ENCODE measurements at places on chromosomes 1 and 21. TPM values are rescaled to one million over a fixed set of nuclear protein-coding genes. Genes with fewer than 3 reads are reported as not detected.
A peak's percentile ranks its signal among the peaks of the same experiment; 100 is the strongest.

The LPAR3 gene
- 1.3 TPM for total RNA-seq

The GOLT1A gene
- total RNA-seq: not detected

The ISG15 gene
- 77.9 TPM for total RNA-seq

The TP73 gene
- total RNA-seq: not detected

The NPHS2 gene
- not detected for total RNA-seq

The SH2D2A gene
- 0.48 TPM for total RNA-seq

- no peak for DNase-seq
Measured at GRCh38 chr1:53653631-53654030, 85.3 kb downstream of the GLIS1 start.

- DNase-seq: no peak
Measured at GRCh38 chr1:228882771-228883450, 147.6 kb downstream of the RHOU start.

- DNase-seq: no peak
Measured at GRCh38 chr1:223257856-223258550, 106.0 kb downstream of the SUSD4 start.

DNA sequence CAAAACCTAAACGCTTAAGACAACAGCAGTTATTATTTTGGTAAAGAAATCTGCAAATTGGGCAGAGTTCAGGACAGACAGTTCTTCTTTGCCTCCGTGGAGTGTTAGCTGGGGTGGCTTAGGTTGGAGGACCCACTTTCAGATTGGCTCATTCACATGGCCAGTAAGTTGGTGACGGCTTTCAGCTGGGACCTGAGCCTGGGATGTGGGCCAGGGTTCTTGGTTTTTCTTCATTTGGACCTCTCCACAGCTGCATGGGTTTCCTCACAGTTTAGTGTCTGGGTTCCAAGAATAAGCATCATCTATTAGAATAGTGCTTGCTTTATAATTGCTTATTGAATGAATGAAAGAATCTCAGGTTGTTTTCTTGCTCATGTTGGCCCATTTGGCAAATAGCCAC lies 72.2 kb downstream of the ATF6 start:
- DNase-seq: no peak

DNA sequence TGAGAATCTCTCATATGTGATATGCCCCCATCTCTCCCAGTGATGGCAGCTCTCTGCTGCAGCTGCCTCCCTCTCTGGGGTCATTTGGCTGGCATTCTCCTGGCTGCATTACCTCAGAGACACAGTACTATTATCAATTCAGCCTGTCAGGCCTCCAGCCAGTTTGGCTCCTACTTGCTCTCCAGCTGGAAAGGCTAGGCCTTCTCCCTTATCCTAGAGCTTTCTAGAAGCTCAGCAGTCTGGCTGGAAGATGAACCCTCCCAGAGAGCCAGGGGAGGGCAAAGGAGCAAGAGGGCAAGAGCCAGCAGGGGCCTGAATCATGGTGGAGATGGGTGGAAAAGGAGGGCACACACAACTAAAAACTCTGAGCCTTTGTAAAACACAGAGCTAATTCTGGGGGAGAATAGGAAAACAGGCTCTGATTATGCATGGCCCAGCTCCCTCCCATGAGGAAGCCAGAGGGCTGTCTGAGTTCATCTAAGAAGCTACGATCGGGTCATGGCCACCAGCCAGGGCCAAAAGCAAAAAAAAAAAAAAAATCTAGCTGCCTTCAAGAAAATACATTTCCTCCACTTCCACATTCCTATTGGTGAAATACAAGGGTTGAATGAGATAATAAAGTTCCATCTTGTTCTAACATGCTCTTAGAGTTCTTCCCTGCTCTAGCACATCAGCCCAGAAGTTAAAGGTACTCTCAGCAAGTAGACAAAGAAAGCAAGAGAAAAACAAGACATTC lies 8.8 kb downstream of the LAMB3 start:
- DNase-seq: peak; percentile 49

GRCh38 chr1:172321451-172321850 lies 99.0 kb upstream of the C1orf105 start:
- DNase-seq: peak; percentile 85

GRCh38 chr1:222123111-222123510 lies 381.2 kb upstream of the DUSP10 start:
- DNase-seq: no peak

DNA sequence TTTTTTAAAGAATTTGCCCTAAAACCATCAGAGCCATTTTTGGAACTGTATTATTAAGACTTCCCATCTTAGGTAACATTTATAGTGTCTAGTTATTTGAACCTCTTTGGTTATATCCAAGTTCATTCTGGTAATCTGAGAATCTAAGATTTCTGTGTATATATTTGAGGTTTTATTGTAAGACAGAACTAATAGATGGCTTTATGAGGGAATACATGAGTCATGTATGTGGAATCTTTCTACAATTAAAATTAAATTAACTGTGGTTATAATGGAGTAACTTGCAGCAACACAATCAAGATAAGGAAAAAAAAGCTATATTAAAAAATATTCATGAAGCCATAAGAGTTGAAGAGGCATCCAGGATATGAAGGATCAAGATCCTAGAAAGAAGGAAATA lies 92.1 kb downstream of the UBE2U start:
- DNase-seq: no peak

- peak; percentile 28 for DNase-seq
Measured at GRCh38 chr1:7561331-7561921, 209.7 kb upstream of the VAMP3 start.

DNA sequence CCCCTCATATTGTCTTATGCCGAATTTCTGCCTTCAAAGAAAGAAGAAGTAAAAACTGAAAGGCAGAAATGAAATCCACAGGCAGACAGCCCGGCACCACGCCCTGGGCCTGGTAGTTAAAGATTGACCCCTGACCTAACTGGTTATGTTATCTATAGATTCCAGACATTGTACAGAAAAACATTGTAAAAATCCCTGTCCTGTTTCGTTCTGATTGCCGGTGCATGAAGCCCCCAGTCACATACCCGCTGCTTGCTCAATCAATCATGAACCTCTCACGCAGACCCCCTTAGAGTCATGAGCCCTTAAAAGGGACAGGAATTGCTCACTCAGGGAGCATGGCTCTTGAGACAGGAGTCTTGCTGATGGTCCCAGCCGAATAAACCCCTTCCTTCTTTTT lies 49.3 kb downstream of the JMJD4 start:
- DNase-seq: no peak

DNA sequence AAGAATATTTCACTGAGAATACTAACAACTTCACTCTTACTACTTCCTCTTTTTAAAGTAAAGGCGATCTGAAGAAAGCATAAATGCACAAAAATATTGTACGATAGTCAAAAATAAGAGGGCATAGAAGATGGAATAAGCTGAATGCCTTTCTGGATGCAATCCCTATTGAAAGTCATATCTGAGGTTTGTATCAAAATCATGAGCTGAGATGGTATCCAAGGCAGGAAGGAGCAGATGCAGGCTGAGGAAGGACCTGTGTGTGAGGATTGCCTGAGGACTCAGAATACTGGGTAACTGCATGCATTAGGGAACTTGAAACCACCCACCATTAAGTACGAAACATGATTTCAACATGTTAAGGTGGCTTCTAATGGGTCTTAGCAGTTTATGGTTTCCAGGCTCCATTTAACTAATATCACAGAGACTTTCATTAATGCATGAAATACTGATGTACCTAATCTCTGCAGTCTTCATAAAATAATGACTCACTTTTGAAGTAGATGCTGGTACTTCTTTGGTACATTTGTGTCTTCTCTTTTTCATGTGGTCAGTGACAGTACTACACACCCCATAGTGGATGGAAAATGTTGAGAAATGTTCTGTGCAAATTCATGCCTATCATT lies 29.6 kb upstream of the RGS1 start:
- peak; percentile 51 for DNase-seq

GRCh38 chr1:22121421-22121911 lies 21.4 kb downstream of the WNT4 start:
- DNase-seq: no peak

All from RPMI7951 (cell line).